Kidney glomerular epithelial cell (primary cell): ENCODE measurements at places on chromosomes 3 and 15.
A peak's percentile ranks its signal among the peaks of the same experiment; 100 is the strongest.

DNA sequence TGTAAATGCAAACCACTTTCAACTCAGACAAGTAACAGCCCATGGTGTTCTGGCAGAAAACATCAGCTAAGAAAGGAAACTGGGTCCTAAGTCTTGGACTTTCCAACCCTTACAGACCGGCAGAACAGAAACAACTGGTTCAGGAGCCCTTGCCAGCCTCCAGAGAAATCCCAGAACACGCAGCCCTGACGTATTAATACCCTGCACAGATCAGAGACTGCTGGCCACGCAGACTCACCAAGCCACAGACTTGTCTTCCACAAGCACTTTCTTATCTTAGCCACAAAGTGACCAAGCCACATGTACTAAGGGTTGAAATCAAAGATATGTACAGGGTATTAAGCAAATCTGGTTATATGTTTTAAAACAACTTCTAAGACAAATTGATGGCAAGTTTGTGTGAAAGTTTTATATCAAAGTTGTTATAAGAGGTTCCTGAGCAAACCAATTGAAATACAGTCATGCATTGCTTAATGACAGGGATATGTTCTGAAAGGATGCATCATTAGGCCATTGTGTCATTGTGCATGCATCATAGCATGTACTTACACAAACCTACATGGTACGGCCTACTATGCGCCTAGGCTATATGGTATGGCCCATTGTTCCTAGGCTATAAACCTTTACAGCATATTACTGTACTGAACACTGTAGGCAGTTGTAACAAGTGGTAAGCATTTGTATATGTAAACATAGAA, 36.8 kb downstream of the BTD start:
- no peak for DNase-seq

- no peak for DNase-seq
Observed at GRCh38 chr15:60372756-60373155, 25.0 kb downstream of the ANXA2 start.

DNA sequence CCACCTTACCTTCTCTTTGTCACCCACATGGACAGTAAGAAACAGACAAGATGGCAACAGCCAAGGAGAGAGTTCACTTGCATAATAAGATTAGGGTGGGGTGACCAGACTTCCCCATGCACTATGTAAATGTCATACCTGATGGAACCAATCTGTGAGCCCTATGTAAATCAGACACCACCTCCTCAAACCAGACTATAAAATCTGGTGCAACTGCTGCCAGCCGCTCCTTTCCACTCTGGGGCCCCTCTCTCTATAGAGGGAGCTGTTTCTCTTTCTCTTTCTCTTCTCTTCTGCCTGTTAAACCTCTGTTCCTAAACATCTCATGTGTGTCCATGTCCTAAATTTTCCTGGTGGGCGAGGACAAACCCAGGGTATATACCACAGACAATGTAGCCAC, 405.5 kb upstream of the CNTN4 start:
- no peak for DNase-seq

DNA sequence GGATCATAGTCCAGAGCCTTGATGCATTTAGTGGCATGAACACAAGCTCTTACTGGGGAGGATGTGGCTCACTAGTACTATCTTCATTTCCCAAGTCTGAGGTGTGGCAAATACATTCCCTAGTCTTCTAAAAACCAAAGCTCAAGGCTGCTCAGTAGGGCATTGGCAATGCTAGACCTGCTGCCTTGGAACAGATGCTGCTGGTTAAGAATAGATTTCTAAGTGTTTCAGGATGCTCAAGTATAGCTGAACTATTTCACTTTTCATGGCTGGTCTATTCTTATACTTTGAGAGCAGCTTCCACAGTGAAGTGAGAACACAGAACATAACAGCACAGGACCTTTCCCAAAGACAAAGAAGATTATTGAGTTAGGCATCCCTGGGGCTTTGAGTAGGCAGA, 178.8 kb downstream of the CHST2 start:
- no peak for DNase-seq

GRCh38 chr3:57158813-57159738, 6.1 kb downstream of the IL17RD start:
- DNase-seq, result no peak

DNA sequence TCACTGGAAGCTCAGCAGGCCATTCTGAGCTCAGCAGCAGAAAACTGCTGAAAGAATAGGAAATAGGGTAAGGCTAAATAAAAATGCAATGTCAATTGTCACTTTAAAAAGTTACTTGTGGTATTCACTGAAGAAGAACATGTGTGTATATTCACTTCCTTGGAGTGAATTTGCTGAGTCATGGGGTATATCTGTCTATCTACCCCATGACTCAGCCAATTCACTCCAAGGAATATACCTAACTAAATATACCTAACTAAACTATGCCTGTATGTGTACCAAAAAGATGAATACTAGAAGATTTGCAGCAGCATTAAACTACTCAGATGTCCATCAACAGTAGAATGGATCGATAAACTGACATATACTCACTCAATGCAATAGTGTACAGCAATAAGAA, 69.5 kb upstream of the KCNAB1 start:
- DNase-seq, result no peak

DNA sequence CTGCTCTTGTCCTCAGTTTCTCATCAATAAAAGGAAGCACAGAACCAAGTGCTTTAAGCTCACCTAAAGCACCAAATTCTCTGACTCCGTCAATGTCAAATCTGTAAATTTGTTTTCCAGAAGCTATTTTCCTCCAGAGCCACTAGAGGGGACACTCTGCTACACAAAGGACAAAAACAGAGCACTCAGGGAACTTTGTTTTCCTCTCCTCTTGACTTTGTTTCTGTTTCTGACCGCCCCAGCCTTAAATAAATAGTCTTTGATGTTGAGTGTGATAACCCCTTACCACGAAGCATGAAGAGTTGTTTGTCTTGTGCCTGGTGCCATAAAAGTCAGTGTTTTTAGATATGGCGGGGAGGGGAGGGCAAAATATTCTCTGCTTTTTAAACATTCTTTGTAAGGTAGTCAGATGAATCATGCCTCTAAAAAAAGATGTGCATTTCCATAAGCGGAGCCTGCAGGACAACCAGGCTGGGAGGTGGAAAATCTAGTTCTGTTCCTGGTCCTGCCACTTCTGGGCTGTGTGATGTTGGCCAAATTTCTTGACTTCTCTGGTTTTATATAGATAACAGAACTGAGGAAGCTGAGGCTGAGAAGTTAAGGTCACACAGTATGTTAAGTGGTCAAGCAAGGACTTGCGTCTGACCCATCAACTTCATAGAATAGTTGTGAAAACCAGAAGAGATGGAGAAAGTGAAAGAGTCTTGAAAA, 7.3 kb upstream of the ZBTB38 start:
- DNase-seq, result peak; percentile 98

DNA sequence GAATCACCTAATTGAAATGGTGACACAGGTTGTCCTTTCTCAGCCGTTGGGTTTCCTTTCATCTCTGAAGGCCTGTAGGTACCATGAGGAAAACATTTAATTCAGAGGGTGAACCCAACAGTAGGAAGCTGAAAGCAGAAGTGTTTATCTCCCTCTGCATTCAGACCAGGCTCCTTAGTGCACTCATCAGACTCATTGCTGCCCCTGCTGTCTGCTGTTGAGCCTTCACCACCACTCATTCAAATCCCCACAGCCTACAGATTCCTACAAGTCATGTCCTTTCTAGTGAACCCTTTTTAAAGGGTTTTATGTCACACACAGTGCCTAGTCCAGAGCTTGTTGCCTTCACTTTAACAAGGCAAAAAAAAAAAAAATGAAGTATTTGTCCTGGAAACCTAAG, 13.4 kb downstream of the WDR48 start:
- DNase-seq, result peak; percentile 69

GRCh38 chr3:57815036-57815435, 58.9 kb downstream of the SLMAP start:
- no peak for DNase-seq

DNA sequence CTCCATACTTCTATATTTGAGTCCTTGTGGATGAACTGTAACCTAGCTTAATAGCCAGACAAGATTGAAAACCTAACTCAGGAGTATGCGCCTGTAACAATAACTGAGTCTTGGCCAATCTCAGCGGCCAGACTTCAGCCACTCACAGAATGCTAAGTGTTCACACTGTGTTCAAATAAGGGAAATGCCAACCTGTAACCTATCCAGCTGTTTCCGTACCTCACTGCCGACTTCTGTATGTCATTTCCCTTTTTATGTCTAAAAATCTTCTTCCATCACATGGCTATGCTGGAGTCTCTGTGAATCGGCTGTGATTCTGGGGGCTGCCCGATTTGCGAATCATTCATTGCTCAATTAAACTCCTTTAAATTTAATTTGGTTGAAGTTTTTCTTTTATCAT, 169.2 kb downstream of the NFKBIZ start:
- no peak for DNase-seq

GRCh38 chr3:102237838-102238237, 197.0 kb upstream of the ZPLD1 start:
- DNase-seq, result no peak

- no peak for DNase-seq
Observed at GRCh38 chr3:172209333-172210321, 170.2 kb downstream of the FNDC3B start.

DNA sequence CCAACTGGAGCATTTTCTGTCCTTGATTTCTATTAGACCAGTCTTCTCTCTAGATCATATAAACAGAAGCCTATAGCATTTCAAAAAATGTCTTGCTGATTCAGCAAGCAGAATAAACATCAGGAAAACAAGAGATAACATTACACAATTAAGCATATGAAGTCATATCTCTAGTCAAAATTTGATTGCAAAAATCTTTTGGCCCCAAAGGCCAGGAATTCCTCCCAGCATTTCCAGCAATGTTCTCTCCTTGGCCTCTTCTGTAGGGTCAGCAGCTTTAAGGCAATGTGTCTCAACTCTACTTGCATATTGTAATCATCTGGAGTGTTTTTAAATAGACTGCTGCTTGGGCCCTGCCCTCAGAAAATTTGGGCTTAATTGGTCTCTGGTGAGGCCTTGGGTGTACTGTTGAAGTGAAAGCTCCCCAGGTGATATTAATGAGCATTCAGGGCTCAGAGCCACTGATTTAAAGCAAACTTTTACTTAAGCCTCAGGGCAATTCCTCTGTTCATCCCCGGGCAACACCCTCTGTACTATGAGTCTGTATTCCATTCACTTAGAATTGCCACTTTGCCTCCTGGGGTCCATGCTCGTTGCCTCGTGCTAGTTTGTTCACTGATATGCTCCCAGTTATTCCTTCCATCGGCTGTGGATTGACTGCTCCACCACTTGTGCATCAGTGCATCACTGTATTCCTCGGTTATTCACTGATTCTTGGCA, 1072.6 kb downstream of the ROBO2 start:
- no peak for DNase-seq

- DNase-seq, result no peak
Observed at GRCh38 chr3:142530296-142530695, 48.2 kb downstream of the ATR start.

DNA sequence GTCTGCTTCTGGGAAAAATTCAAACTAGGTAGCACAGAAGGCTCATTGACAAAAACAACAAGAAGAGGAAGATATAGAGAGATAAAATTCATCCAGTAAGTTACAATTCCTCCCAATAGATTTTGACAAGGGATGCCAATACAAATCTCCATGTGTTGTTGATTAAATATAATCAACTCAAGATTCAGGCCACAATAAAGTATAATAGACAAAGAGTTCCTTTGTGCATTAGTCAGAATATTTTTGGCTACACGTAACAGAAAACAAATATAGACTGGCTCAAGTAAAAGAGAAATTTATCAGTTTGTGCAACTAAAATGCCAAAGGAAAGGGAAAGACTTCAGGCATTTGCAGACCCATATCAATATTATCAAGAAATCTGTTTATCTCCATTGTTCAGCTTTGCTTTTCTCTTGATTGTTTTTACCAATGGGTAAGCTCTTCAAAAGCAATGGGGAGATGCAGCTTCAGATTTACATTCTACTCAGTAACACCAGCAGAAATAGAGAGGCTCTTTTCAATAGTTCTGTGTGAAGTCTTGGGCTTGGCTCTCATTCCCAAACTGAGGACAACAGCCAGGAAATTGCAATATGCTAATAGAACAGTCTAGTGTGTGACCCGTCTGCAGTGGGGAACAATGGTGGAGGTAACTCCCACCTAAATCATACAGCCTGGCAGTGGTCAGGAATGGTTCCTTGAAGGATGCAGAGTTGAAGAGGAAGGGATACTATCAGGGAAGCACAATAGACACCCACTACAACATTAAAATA, 77.6 kb upstream of the PROK2 start:
- no peak for DNase-seq

DNA sequence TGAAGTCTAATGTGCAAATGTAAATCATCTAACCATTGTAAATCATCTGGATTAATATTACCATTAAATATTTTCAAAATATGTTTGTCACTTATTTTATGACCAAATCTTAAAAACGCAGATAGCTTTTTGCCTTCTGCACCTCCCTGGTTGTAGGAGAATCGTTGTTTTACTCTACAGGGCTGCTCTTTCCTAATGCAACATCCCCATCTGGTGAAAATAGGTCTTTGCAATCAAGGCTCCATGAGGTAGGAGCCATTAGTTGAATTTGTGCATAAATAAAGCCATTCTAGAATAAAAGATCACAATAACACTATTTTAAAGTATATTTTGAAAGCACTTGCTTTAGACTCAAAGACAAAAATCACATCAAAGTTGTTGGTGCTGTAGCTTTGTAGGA, 535.6 kb upstream of the AGTR1 start:
- no peak for DNase-seq

GRCh38 chr3:11555211-11555782, 88.4 kb downstream of the VGLL4 start:
- no peak for DNase-seq

GRCh38 chr3:155362808-155363689, 69.6 kb upstream of the STRIT1 start:
- DNase-seq, result no peak

DNA sequence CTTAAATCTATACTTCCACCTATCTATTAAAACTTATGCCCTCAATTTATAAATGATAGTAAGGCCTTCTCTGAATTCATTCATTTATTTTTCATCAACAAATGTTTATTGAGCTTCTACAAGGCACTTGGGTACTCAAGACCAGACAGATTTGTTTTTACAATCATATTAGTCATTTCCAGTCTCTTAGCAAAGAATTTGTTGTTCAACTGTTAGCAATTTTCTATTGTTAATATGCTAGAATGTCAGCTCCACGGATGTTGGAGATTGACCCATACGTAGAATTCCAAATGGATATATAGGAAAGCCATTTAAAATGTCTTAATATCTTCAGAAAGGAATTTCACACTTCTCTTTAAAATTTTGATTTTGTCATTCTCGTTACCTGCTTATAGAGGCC, 36.7 kb downstream of the ZBTB38 start:
- no peak for DNase-seq

DNA sequence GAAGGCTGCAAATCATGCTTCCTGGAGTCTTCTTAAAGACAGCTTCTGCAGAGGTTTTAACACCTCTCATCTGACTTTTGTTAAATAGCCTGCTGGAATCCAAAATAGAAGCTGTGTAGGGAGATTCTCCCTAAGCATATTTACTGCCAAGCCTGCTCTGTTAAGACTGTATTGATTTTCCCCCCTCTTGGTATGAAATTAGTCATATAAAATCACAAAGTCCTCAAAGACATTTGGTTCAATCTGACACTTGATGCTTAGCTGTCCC, 94.6 kb downstream of the ITPR1 start:
- DNase-seq, result no peak

- peak; percentile 62 for DNase-seq
Observed at GRCh38 chr15:95558131-95558530, 772.4 kb upstream of the NR2F2 start.

GRCh38 chr3:184299488-184300377, 692 bp downstream of the PSMD2 start:
- DNase-seq, result no peak

GRCh38 chr3:40308725-40309417, 636 bp upstream of the EIF1B start:
- no peak for DNase-seq
